RWPE1 (cell line): ENCODE measurements at places on chromosomes 3 and 15.
A peak's percentile ranks its signal among the peaks of the same experiment; 100 is the strongest.

DNA sequence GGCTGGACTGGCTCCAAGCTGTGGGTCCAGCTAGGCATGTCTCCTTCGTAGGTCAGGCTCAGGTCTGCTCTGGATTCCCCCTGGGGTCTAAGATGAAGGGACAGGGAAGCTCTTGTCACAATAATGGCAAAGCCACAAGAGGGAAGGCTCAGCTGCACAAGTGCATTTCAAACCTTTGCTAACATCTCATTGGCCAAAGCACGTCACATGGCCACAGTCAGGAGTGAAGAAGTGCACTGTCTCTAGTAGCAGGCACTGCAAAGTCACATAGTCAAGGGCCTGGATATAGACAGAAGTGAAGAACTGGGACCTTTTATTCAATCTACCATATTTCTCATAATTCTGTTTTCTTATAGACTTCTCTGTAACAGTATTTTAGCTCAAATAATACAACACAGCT is 20.1 kb downstream of the DLEC1 start:
- DNase-seq = no peak

DNA sequence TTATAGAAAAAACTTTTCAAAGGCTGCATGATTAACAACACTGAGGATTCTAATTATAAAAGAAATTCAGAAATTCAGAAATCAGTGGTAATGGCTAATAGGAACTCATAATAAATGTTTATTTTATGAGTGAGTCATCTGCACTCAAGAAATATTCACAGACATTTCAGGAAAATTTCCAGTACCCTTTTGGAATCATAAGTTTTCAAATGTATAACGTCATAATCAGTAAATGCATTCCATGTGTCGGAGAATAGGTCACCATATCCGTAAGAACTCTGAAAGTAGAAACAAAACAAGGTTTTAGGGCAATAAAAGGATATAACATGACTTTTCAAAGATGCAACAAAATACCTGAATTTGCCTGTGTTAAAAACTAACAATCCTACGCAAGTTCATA is 24.7 kb downstream of the EOGT start:
- DNase-seq = no peak

DNA sequence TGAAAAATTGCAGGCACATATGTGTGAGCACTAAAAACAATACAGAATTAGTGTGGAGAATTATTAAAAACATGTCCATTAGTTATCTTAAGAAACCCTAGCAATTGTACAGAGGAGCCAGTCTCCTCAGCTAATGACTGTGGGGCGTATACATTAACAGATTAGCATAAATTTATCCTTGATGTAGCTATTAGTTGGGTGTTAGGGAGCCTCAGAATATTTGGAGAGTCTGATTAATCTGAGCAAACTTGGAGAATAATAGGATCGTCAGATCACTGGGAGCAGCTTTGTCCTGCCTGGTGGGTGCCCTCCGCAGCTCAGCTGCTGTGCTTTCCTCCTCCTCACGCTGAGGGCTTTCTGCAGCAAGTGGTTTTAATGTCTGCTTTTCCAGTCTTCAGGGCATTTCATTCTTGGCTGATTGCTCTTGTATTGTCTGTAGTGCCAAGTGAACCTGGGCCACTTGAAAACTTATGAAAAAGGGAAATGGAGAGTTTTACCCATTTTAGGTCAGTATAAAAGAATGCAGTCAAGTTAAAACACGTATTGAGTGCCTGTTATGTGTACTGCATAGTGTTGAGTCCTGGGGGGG is 417.4 kb upstream of the SEMA6D start:
- DNase-seq = no peak

DNA sequence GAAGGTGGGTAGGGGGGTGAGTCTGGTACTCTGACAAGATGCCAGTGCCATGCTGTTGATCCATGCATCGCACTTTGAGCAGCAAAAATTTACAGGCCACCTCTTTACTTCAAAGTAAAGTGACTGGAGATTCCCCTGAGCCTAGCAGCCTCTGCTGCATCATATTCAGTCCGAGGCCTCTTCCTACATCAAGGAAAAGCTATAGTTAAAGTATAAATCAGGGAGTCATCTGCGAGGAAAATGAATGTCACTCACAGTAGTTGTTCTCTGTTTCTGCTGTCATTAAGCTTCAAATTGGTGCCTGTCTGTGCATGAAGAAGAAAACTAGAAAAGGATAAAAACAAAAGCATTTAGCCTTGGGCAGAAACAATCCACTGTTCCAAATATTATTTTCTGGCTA is 706.2 kb downstream of the TBL1XR1 start:
- DNase-seq = no peak

- DNase-seq = no peak
These were observed 107.9 kb upstream of the GBE1 start for GRCh38 chr3:81869382-81869781.

DNA sequence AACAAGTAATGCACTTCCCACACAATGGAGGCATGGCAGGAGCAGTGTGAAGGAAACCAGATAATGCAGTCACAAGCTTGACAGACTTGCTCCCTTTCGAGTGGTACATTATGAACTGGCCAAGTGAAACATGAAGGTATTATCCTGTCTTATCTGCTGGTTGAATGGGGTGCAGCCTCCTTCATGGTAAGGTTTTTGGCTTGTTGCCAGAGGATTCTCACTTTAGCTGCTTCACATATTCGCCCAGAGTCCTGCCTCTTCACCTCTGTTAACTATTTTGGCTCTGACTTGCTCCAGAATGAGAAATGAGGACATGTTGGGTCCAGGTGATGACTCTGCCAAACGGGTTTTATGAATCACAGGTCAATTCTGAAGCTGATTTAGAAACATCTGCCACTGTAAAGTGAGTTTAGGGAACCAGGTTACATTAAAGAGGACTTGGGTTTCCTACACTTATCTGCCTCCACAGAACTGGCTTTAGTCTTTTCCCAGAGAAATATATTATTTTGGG is 19.5 kb upstream of the CCDC39 start:
- DNase-seq = peak; percentile 13

- no peak for DNase-seq
These were observed 19.7 kb downstream of the FOXP1 start for GRCh38 chr3:71563827-71564226.

DNA sequence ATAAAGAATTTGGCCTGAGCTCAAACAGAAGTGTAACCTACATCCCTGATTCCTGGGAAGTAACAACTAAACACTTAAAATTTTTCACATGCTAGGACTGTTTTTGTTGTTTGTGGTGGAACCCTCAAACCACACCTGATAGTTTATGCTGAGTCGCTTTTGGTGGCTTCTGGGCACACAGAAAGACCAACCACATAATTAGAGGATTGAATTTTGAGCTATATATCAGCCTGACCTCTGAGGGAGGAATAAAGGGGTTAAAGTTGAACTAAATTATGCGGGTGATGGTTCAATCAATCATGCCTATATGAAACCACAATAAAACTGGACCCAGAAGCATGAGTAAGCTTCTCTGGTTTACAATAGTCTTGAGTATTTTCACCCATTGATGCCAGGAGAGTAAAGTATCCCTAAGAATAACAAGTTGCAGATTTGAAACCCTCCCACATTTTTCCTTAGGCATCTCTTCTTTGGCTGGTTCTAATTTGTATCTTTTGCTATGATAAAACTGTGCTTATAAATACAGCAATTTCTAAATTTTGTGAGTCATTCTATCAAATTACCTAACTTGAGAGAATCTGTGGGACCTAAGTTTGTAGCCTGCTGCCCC is 1304.5 kb upstream of the GBE1 start:
- DNase-seq = no peak

- DNase-seq = no peak
These were observed 235.3 kb upstream of the CBLB start for GRCh38 chr3:106104078-106104477.

DNA sequence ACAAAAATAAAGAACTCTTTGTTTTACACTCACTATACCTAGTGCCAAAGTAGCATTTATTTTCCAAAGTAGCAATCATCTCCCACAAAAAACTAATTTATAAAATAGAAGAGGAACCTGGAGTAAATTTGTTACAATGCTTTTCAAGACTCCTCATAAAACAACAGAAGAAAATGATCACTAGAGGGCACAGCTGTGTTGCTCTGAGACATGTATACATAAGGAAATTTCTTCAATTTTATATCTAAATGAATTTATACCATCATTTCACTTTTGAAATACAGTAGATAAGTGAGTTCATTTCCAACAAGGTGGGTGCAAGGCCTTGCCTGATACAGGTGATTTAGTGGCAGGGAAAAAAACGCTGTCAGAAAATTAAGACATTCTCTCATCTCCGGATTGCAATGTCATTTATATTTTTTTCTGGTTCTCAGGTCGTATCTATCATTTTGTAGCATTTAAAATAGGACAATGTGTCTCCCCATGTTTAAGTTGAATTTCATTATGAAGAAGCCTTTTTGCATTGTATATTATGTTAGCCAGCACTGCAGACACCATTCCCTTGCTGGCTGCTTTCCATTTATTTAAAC is 25.3 kb upstream of the ARHGEF26 start:
- peak; percentile 20 for DNase-seq

- DNase-seq = no peak
These were observed 43.2 kb downstream of the LDHAL6B start for GRCh38 chr15:59249816-59250215.

DNA sequence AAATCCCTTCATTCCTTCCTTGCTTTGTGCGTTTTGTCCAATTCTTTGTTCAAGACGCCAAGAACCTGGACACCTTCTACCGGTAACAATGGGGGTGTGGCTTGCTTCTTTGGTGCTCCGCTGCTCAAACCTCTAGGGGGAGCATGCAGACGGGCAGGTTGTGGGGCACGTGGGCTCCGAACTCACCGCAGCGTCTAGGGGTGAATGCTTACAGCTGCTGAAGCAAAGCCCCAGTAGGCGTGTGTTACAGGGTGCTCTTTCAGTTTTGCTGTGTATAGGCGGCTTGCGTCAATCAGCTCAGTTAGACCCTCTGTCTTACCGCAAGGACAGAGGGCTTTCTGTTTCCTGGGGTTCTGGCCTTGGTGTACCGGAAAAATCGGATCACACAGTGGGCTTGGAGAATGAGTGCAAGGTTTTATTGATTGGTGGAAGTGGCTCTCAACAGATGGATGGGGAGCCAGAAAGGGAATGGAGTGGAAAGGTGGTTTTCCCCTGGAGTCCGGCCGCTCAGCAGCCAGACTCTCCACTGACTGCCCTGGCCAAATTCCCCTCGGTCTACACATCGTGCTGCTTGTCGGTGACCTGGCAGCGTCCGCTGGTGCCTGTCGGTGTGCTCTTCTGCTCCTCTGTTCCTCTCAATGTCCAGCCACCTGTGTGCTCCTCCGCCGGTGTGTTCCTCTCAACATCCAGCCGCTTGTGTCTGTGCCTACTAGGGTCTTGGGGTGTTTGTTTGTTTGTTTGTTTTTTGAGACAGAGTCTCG is 1.2 kb upstream of the LRRC34 start:
- no peak for DNase-seq

GRCh38 chr3:185739264-185739701 is 85.6 kb downstream of the IGF2BP2 start:
- DNase-seq = no peak

DNA sequence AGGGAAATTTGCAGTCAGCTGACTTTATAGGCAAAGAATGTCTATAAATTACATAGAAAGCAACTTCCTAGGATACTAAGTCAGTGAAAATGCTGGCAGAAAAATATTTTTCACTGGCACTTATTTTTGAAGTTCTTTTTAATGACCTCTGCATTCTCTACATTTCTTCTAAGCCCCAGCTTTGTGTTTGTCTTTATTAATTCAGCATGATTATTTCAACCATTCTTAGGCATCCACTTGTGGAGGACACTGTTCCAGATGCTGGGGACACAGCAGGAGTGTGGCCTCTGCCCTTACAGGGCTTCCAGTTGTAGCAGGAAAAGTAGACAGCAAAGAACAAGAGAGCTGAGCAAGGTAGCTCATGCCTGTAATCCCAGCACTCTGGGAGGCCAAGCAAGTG is 15.0 kb downstream of the LRRK1 start:
- no peak for DNase-seq
